Fibroblast of gingiva (primary cell): ENCODE measurements at places on chromosomes 4 and X.
A peak's percentile ranks its signal among the peaks of the same experiment; 100 is the strongest.

DNA sequence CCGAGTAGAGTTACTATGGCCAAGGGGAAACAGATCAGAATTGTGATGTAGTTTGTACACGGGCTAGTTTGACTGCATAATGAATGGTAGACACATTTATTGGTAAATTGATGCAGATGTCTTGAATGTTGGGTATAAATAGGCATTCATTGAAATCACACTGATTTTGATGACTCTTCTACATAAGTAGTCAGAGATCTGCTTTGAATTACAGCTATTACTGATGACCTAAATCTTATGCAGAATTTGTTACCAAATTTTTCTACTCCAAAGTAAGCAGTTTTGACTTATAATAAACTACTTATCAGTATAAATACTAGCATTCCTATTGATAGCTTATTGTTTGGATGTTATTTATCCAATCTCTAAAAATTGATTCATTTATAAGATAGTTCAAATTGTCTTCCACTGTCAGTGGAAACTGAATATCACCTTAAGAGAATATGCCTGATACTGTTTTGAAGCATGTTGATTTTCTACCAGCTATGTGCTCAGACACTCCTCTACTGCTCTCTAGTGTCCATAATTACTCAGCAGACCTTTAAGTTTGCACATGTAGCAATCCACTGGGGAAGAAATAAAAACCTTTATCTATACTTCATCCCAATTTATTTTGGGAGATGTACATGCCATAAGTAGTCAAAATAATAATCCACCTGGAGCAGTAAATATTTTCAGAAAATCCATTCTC, 120.3 kb downstream of the RASL11B start:
- peak; percentile 69 for DNase-seq

DNA sequence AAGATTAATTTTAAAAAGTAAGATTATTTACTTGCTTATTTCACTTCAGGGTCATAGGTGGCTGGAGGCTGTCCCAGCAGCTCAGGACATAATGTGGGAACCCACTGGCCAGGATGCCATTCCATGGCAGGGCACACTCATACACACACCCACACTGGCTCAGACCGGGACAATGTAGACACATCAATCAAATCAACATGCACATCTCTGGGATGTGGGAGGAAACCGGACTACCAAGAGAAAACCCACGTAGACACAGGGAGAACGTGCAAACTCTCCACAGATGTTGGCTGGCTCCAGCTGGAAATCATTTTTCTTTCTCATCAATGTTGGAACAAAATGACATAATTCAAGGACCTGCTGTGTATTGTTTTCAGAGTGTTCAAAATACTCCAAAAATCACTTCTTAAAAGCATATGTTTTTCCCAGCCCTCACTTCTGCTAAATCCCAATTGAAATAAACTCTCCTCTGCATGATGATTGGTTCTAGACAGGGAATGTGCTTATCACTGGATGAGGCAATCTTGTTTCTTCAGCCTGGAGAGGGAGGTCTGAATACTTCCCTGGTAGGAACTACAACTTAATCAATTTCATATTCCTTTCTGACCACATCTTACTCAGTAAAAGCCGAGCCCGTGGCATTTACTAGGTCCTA, 18.6 kb upstream of the CPE start:
- peak; percentile 13 for DNase-seq

DNA sequence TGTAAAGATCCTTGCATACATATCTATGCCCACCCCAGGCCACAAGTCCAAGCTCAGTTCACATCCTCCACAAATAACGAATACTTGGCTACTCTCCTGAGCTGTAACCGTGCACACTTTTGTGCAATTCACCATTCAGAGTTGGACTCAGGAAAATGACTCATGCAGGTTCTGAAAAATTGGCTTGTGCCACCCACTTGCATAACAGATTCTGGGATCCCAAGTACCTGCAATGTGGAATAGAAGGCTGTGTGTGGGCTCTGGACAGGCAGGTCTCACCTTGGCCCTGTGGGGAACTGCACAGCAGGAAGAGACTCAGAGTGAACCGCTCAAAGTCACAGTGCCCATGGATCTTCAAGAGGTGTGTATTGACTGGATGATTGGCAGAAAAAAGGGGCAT, 502.7 kb downstream of the PACRGL start:
- DNase-seq: no peak

- peak; percentile 88 for DNase-seq
Measured at GRCh38 chr4:159248384-159249178, 145.7 kb downstream of the RAPGEF2 start.

- DNase-seq: no peak
Measured at GRCh38 chr4:129970801-129971200, 874.8 kb downstream of the C4orf33 start.

GRCh38 chr4:38322714-38323113, 341.3 kb upstream of the KLF3 start:
- DNase-seq: peak; percentile 84

- no peak for DNase-seq
Measured at GRCh38 chrX:51361251-51361650, 28.6 kb downstream of the NUDT10 start.

DNA sequence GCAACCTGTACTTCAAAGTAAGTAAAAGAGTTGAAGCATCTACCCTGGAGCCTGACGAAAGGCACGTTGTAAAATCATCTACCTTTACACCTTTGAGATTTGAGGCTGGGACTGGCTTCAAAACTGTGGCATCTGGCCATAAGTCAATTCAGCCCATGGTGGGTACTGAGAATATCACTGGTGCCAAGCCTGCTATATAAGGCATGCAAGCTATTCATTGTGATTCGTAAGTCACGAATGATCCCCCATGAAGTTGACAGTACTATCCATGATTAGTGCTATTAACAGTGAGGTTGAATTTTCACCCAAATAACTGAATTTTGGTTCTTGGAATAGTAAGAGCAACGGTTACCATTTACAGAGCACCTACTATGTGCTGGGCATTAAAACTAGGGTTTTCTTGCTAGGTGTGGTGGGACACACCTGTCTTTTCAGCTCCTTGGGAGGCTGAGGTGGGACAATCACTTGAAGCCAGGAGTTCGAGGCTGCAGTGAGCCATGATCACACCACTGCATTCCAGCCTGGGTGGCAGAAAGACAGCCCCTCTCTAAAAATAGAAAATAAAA, 39.8 kb downstream of the IRF2 start:
- no peak for DNase-seq

GRCh38 chr4:13733817-13734216, 106.3 kb upstream of the BOD1L1 start:
- DNase-seq: no peak
